ENCODE measurements at places on chromosomes 16 and 17.

DNA sequence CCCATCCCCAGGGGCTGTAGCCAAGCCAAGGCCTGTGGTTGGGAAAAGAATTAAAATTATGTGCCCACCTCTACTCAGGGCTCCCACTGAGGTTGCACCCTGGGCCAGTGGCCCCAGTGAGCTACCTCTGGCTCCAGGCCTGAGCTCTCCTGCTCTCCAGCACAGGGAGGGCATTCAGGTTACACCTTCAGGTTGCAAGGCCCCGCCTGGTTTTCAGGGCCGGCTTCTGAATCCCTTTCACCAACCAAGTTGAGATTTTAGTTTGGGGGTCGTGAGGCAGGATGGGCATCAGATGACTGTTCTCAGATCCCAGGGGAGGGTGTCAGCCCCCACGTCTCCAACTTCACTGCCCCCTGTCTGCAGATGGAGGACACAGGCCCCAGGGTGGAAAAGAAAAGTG lies 8.0 kb upstream of the KATNB1 start:
- DNase-seq = no peak

GRCh38 chr16:17320009-17320408 lies 150.8 kb downstream of the XYLT1 start:
- no peak for DNase-seq

- no peak for DNase-seq
Measured at GRCh38 chr16:19685176-19685575, 32.9 kb downstream of the KNOP1 start.

- no peak for DNase-seq
Measured at GRCh38 chr17:71327376-71328059, 793.3 kb upstream of the SOX9 start.

- DNase-seq = peak; percentile 66
Measured at GRCh38 chr17:44779211-44780025, 20.6 kb downstream of the ADAM11 start.

- DNase-seq = no peak
Measured at GRCh38 chr16:1887711-1888354, 15.9 kb upstream of the MEIOB start.

DNA sequence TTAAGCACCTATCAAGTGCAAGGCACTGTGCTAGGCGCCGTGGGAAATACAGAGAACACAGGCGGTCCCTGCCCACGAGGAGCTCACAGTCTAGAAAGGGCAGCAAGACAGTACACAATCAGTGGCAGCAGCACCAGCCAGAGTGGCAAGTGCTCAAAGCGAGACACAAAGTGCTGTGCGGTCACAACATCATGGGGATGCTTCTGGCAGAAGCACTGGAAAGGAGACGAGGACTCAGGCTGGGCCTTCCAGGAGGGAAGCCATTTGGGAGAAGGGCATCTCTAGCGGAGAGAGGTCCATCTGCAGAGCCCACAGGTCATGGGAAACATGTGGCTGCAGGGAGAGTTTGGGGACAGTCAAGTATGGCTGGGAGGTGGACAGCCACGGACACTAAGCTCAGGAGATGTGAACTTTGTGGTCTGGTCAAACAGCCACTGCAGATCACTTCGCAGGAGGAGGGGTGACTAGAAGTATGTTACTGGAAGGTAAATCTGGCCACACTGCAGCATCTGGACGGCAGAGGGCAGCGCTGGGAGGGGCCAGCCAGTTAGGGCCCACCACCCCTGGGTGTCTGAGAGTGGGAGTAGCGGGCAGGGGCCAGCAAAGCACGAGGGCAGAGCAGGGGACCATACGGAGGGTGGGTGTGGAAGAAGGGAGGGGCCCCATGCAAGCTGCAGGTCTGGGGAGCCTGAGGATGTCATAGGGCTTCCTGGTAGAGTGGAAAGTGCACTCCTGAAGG lies 71.1 kb downstream of the N4BP1 start:
- peak; percentile 24 for DNase-seq

- DNase-seq = no peak
Measured at GRCh38 chr16:31455601-31456314, 3.5 kb upstream of the ARMC5 start.

DNA sequence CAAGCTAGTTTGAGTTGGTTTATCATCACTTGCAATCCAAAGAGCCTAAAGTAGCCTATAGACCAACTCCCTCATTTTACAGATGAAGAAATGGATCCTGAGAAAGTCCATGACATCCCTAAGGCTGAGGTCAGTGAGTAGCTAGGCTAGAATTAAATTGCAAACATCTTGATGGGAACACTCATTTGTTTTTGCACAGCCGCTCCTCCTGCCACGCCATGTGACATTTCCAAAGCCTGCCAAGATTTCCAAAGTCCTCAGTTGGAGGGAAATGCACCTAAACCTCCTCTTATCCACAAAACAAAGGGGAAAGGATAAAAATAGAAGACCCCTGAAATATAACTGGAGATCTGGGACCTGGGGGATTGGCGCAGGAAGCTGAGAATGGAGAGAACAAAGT lies 15.0 kb downstream of the TMEM92 start:
- DNase-seq = no peak

DNA sequence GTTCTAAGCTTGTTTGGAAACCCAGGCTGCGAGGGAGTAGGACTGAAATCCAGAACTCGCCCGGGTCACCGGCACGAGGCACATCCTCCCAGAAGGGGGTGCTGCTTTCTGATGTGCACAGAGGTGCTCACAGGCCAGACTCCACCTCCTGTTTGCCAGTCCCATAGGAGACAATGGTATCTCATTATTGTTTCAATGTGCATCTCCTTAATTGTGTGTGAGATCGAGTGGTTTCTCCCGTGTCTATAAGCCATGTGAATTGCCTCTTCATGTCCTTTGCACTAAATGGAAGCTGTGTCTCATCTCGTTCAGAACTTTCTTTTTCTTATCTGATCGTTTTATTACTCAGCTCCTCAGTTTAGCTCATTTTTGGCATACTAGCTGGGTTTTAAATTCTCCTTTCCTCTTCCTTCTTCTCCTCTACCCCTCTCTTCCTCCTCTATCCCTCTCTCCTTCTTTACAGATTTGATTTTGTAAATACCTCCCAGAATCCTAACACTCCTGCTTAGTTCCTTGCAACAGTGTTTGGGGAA lies 32.1 kb upstream of the PRKCB start:
- peak; percentile 43 for DNase-seq

DNA sequence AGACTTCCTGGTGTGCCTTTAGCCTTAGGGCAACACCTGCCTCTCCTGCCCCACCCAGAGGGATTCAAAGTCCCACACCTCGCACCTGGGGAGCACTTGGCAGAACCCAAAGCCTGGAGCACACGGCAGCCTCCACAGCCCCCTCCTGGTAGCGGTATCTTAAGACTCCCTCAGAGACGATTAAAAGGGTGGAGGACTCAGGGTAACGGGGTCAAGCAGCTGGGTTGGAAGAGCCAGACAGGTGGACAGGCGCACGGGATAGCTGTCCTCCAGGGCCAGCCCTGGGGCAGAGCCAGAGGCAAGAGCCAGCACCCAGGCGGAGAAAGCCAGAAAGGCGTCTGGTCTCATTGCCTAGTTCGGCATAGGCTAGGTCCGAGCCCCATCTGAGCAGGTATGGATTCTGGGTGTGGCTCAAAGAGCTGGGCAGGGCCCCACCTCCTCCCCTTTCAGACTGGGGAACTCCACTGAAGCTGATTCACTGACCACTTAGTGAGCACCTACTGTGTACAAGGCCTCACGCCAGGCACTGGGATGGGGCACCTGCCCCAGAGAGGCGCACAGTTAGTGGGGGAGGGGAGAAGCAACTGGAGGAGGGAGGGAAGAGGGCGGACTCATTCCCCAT lies 55.0 kb upstream of the MEAK7 start:
- DNase-seq = no peak

- DNase-seq = no peak
Measured at GRCh38 chr16:88651989-88652761, 1.3 kb upstream of the CYBA start.

DNA sequence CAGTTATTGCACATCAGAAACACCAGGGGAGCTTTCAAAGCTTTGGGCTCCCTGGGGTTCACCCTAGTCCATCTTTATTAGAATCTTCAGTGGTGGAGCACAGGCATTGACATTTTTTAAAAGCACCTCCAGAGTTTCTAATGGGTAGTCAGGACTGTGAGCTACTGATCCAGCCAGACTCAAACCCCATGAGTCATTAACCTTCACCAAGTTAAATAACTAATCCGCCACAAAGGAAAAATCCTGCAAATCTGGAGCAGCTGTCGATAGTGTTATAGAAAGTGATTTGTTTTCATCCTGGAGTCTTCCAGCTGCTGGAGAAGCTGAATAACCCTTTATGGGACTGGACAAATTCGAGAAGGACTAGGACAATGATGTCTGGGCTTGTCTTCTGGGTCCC lies 93.2 kb upstream of the PIRT start:
- DNase-seq = no peak

GRCh38 chr16:81553080-81553813 lies 108.6 kb downstream of the CMIP start:
- peak; percentile 91 for DNase-seq

- no peak for DNase-seq
Measured at GRCh38 chr17:79113699-79114457, 39.3 kb downstream of the ENGASE start.

- DNase-seq = no peak
Measured at GRCh38 chr16:54282202-54282927, 4.2 kb downstream of the IRX3 start.

DNA sequence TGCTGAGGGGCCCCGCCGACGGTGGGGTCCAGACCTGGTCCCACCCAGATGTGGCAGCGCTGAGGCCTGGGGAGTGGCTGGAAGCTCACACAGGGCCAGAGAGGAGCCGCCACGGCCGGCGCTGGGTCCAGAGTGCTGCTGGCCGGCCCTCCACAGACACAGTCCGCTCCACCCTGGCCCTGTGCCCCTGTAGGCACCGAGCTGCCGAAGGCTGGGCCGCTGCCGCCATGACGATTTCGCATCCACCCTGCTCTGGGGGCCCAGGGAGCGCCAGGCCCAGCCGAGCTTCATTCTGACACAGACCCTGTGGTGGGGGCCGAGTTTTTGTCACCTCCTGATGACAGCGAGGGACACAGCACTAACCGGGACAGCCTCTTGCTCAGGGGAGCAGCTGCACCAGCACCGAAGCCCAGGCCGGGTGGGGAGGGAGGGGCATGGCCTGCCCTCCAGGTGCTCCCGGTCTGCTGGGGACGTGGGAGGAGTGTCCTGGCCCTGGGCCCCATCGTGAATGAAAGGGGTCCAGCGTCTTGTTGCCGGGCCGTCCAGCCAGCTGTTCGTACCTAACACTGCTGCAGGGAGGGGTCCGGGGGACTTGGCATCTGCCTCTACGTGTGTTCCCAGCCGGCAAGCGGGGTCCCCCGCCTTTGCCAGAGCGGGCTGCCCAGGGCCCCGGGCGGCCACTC lies 27.1 kb upstream of the SSTR5 start:
- DNase-seq = no peak

DNA sequence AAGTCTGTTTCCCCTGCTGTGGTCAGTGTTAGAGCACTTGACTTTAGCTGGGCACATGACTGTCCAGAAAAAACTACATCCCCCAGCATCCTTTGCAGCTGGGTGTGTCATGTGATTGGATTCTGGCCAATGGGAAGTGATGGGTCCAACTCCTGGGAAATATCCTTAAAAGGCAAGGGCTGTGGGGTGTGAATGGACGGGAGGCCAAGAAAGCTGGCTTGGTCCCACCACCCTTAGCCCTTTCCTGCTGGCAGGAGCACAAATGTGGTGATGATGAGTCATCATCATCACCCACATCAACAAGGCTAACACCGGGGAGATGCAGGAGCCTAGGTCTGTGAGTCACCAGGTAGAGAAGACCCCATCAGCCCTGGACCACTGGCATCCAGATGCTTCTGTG lies 341.7 kb downstream of the C16orf95 start:
- DNase-seq = no peak

- peak; percentile 57 for DNase-seq
Measured at GRCh38 chr16:89565506-89566372, 5.3 kb downstream of the RPL13 start.

GRCh38 chr16:11575223-11575589 lies 11.5 kb downstream of the LITAF start:
- no peak for DNase-seq

GRCh38 chr17:4166419-4166818 lies 23.4 kb downstream of the CYB5D2 start:
- no peak for DNase-seq

- no peak for DNase-seq
Measured at GRCh38 chr17:57557416-57557815, 187.7 kb downstream of the CCDC182 start.

- DNase-seq = no peak
Measured at GRCh38 chr17:78233678-78234077, 2.2 kb downstream of the TMEM235 start.

DNA sequence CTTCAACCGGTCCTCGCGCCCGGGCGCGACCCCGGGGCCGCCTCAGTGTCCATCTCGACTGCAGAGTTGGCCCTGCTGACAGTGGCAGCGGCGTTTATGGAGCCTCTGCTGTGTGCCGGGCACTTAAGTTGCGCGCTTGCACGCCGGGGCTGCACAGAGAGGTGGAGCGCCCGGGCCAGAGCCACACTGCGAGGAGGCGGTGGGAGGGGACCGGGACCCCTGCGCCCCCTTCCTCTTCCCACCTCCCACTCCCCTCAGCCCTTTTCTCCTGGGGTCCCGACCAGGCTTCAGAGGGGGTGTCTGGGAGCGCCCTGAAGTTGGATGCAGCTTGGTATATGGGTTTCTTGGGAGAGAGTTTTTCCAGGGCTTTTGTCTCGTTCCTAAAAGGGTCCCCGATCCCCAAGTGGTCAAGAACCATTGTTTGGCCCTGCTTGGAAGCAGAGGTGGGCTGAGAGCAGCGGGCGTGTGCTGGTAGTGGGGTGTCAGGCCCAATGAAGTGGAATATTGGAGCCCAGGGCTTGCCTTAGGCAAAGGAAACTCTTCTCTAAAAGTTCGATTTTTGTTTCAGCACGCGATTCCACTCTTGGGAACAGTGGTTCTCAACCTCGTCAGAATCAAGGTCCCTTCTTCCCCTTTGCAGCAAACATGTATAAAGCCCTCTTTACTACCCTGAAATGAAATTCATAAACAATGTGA lies 605 bp downstream of the MRTFB start:
- peak; percentile 30 for DNase-seq

DNA sequence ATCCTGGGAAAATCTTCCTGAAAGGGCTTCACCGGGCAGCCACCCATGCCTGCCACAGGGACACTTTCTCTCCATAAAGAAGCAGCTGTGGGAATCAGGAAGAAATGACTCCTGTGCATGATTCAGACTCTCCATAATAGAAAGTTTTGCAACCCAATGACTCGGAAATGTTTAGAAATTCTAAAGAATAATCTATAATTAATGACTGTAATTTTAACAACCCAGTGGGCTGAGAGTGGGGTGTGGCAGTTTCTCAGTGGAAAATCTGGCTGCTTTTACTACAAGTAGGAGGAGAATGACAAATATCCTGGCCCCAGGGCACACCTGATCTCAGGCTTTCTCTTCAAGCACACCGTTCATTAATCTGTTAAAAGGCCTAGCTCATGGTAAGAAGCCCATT lies 25.7 kb downstream of the IRF8 start:
- no peak for DNase-seq

- no peak for DNase-seq
Measured at GRCh38 chr16:58789351-58789750, 55.2 kb upstream of the GOT2 start.

Measured in HepG2 (cell line).